ENCODE measurements at places on chromosomes 7 and 10. TPM values are rescaled to one million over a fixed set of nuclear protein-coding genes. Genes with fewer than 3 reads are reported as not detected.

Gene ZNF736
- 7.3 TPM for total RNA-seq

Gene GIMAP6
- 34.4 TPM for total RNA-seq

Gene CALCR
- 0.34 TPM for total RNA-seq

Gene MACROH2A2
- 3.1 TPM for total RNA-seq

Gene GTF2IRD1
- 9.7 TPM for total RNA-seq

Gene DUSP5
- total RNA-seq = 10.0 TPM

Gene MCMBP
- 48.7 TPM for total RNA-seq

Gene ZNF503
- total RNA-seq = 9.2 TPM

Gene TMEM225B
- total RNA-seq = 4.0 TPM

Gene SYCE1
- total RNA-seq = 13.2 TPM

Gene TSPAN12
- total RNA-seq = 7.0 TPM

Gene FAM25A
- not detected for total RNA-seq

Gene CAMK2G
- total RNA-seq = 13.2 TPM

Gene CRYGN
- total RNA-seq = not detected

Gene CFAP58
- 0.16 TPM for total RNA-seq

Gene SPDYE18
- total RNA-seq = 0.44 TPM

Gene HSPA12A
- 18.3 TPM for total RNA-seq

Gene ADCY1
- total RNA-seq = 0.94 TPM

Gene COL28A1
- total RNA-seq = 0.51 TPM

Gene PNLIP
- not detected for total RNA-seq

Gene STEAP2
- total RNA-seq = 15.6 TPM

Gene ASIC3
- total RNA-seq = 1.1 TPM

Gene OR13A1
- not detected for total RNA-seq

Gene TEX47
- not detected for total RNA-seq

Gene C10orf143
- 4.9 TPM for total RNA-seq

Gene FAM13C
- 29.5 TPM for total RNA-seq

Gene ACSM6
- not detected for total RNA-seq

Gene ENTPD1
- total RNA-seq = 21.8 TPM

Gene POLL
- 30.7 TPM for total RNA-seq

Gene SLC26A3
- 0.85 TPM for total RNA-seq

Gene GJD4
- total RNA-seq = not detected

Gene DRGX
- total RNA-seq = not detected

Gene PIK3CG
- 5.7 TPM for total RNA-seq

Gene ASAH2
- total RNA-seq = not detected

Gene PLXNA4
- total RNA-seq = 30.2 TPM

Gene CYP26C1
- total RNA-seq = not detected

Gene SPDYE2
- not detected for total RNA-seq

Gene SEMA3C
- total RNA-seq = 70.9 TPM

Gene OR2A7
- total RNA-seq = 2.4 TPM

Gene TEX36
- total RNA-seq = not detected

Gene BEND7
- total RNA-seq = 19.8 TPM

Gene TSPAN33
- 4.4 TPM for total RNA-seq

Gene ANKRD7
- total RNA-seq = 0.66 TPM

Gene TAS2R4
- 2.6 TPM for total RNA-seq

Gene DDX56
- 41.4 TPM for total RNA-seq

Gene TMEM196
- not detected for total RNA-seq
